GM23248 (cell line): ENCODE measurements at places on chromosomes 1 and 21. TPM values are rescaled to one million over a fixed set of nuclear protein-coding genes. Genes with fewer than 3 reads are reported as not detected.

Gene KCNAB2
- total RNA-seq = 3.5 and 4.8 TPM in 2 replicates

Gene TNFRSF25
- total RNA-seq = 5.6 and 12.1 TPM in 2 replicates

DNA sequence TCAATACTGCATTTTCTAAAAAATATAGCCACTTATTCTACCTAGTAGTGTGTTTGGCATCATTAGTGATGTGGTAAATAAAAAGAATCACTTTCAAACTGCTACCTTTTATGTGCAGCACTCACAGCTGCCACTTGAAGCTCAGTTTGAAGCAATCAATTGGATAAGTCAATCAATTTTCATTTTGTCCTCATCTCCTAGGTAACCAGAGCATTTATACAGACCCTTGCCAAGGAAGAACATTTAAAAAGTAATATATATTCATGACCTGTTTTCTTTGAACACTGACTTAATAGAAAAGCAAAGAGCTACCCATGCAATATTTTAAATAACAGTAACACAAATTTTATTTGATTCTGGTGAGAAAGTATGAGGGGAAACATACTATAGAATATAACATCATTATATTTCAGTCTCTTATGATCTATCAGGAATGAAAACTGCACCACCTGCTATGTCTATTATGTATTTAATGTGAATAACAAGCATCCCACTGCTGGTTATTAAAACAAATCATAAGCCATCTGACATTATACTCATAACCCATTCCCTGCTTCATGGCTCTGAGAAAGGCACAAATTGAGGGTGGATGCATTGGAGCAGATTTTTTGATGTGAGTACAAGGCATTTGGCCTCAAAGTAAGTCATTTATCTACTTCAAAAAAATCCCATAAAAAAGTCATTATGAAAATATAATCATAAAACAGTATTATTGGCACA, 168.4 kb upstream of the C21orf91 start:
- no peak overlapping the region for H3K27ac ChIP-seq
- H3K36me3 ChIP-seq = no peaks in the 10 kb centered on the region
- H3K4me1 ChIP-seq = no peaks in the 10 kb centered on the region
- H3K27me3 ChIP-seq = no peaks in the 10 kb centered on the region
- DNase-seq = no peak

GRCh38 chr21:34703571-34703970, 34.8 kb downstream of the CLIC6 start:
- H3K27me3 ChIP-seq = no peaks in the 10 kb centered on the region
- DNase-seq = no peak
- H3K4me3 ChIP-seq = no peak overlapping the region
- peak overlapping the region; percentile 98 for H3K27ac ChIP-seq
- peaks cover 39% of the 10 kb centered on the region for H3K4me1 ChIP-seq

DNA sequence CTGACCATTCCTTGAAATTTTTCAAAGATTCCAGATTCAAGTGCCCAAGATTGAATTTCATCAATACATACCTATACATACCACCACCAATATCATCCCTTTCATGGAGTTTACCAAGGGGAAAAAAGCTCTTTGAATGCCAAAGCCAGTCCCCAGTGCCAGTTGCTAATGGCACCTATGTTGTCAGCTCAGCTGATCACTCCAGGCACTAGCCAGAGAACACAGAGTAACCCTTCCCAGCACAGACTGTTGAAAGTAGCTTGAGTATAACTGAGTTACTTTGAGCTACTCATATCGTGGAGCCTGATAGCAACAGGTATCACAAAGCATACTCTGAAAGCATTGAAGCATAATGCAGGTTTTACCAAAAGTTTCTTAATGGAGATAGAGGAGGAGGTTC, 133.9 kb upstream of the NFIA start:
- H3K36me3 ChIP-seq = no peaks in the 10 kb centered on the region
- peaks cover 38% of the 10 kb centered on the region for H3K27me3 ChIP-seq
- DNase-seq = no peak
- H3K4me1 ChIP-seq = no peaks in the 10 kb centered on the region
- H3K4me3 ChIP-seq = no peak overlapping the region
- no peak overlapping the region for H3K27ac ChIP-seq

Gene SLC45A1
- 0.25 and 0.97 TPM in 2 replicates for total RNA-seq

DNA sequence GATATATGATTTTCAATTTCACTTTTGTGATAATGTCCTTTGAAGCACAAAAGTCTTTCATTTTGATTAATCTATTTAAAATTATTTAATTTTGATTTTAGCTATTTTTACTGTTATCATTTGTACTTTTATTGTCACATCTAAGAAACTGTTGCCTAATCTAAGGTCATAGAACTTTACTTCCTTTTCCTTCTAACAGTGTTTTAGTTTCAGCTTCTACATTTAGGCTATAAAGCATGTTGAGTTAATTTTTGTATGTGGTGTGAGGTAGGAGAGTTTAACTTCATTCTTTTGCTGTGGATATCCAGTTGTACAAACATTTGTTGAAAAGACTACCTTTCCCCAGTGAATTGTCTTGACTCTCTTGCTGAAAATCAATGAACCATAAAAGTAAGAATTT, 204.5 kb downstream of the TM2D1 start:
- H3K27me3 ChIP-seq = no peaks in the 10 kb centered on the region
- no peak overlapping the region for H3K4me3 ChIP-seq
- no peaks in the 10 kb centered on the region for H3K4me1 ChIP-seq
- no peaks in the 10 kb centered on the region for H3K36me3 ChIP-seq
- no peak for DNase-seq
- no peak overlapping the region for H3K27ac ChIP-seq

DNA sequence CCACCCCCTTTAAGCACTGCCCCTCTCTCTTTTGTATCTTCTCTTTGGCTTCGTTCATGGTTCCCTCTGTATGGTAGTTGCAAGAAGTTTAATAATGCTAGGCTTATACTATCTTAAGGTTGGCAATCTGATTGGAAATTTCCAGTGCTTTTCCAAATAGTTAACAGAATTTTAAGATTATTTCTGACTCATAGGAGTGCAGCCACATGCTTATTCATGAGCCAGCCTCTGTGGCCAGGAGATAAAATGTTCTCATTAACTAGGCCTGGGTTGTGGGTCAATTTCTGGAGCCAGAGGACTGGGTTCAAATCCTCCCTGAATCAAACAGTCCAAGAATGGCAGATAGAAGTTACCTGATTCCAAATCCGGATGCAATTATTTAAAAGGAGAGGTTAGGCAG, 103.1 kb downstream of the ATP6V1G3 start:
- DNase-seq = peak; percentile 71
- no peak overlapping the region for H3K27ac ChIP-seq
- no peak overlapping the region for H3K4me3 ChIP-seq
- no peaks in the 10 kb centered on the region for H3K27me3 ChIP-seq
- H3K36me3 ChIP-seq = no peaks in the 10 kb centered on the region

DNA sequence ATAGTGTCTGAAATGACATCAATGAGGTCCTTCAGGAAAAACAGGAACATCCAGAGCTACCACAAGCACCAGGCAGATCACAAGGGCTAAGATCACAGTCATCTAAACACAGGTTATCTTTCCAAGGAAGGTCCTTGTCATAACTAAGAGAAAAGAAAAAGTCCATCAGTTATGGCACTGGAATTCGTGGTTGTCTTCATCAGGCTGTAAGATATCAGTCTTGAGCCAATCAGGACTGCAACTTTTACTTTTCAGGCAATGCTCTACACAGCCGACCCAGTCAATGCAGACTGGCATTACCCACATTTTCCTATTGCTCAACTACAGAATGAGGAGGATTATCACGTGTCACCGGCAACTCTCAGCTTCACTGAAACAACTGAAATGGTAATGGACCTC, 26.4 kb downstream of the SORT1 start:
- DNase-seq = peak; percentile 93
- H3K27ac ChIP-seq = peak overlapping the region; percentile 89
- peaks cover 49% of the 10 kb centered on the region for H3K4me1 ChIP-seq
- H3K27me3 ChIP-seq = no peaks in the 10 kb centered on the region
- peak overlapping the region; percentile 34 for H3K4me3 ChIP-seq

Gene CFHR2
- not detected in 2 replicates for total RNA-seq

DNA sequence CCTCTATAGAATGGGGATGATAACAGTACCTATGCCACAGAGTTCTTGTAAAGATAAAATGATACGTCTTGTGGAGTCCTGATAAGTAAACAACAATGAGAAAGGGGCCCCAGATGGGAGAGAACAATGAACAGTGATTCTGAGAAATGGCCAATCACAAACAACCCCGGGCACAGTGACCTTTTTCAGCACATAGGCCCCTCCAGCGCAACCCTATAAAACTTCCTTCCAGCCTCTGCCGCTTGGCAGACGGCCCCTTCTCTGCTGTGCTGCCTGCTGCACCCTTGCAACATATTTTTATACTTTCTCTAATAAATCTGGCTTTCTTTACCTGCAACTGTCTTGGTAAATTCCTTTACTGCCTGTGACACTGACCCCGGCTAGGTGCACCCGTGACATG, 8.9 kb downstream of the RCAN1 start:
- H3K36me3 ChIP-seq = no peaks in the 10 kb centered on the region
- no peak for DNase-seq
- H3K27me3 ChIP-seq = no peaks in the 10 kb centered on the region
- no peaks in the 10 kb centered on the region for H3K4me1 ChIP-seq
- H3K4me3 ChIP-seq = no peak overlapping the region
- no peak overlapping the region for H3K27ac ChIP-seq

DNA sequence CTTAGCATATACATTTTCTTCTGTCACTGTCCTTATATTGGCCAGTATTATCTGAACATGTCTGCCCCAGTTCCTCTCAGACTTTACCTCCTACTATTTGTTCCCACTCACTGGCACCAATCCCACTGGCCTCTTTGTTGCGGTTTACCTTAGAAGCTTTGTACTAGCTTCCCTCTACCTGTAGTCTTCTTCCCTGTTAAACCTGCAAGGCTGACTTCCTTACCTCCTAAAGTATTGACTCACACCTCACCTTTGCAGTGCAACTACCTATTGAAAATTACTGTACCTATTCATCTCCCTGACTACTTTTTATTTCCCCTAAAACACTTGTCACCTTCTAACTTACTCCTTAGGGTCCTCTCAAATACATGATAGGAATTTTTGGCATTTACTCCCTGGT, 111.1 kb downstream of the CLEC20A start:
- peaks cover 22% of the 10 kb centered on the region for H3K4me1 ChIP-seq
- H3K4me3 ChIP-seq = no peak overlapping the region
- no peaks in the 10 kb centered on the region for H3K27me3 ChIP-seq
- H3K36me3 ChIP-seq = no peaks in the 10 kb centered on the region
